Cardiac atrium fibroblast (primary cell): ENCODE measurements at places on chromosomes 6 and 20. TPM values are rescaled to one million over a fixed set of nuclear protein-coding genes. Genes with fewer than 3 reads are reported as not detected.

TRAPPC3L gene
- total RNA-seq, result not detected in 2 replicates

C2 gene
- 0.97 and 2.2 TPM in 2 replicates for total RNA-seq

GUCA1A gene
- not detected in 2 replicates for total RNA-seq

WFDC2 gene
- total RNA-seq, result not detected in 2 replicates

ANKRD66 gene
- total RNA-seq, result not detected in 2 replicates

VWA7 gene
- under 0.01 TPM in 1 of 2 replicates, not detected in the other for total RNA-seq

KHDC1 gene
- total RNA-seq, result 1.4 and 2.1 TPM in 2 replicates

FABP7 gene
- total RNA-seq, result not detected in 2 replicates

PRR18 gene
- total RNA-seq, result not detected in 2 replicates

OR5V1 gene
- not detected in 2 replicates for total RNA-seq

TOX2 gene
- 9.2 and 17.9 TPM in 2 replicates for total RNA-seq

TNFRSF6B gene
- 1.8 and 5.8 TPM in 2 replicates for total RNA-seq

SNRPB2 gene
- total RNA-seq, result 60.8 and 63.2 TPM in 2 replicates
